ENCODE measurements at places on chromosomes 13 and 19. TPM values are rescaled to one million over a fixed set of nuclear protein-coding genes. Genes with fewer than 3 reads are reported as not detected.

- H3K27me3 ChIP-seq = no peaks in the 10 kb centered on the region
- peak overlapping the region; percentile 14 for H3K4me3 ChIP-seq
- H3K4me1 ChIP-seq = peaks cover 10% of the 10 kb centered on the region
- H3K36me3 ChIP-seq = no peaks in the 10 kb centered on the region
These were observed 4.3 kb upstream of the RAP2A start for GRCh38 chr13:97429681-97430081.

- H3K4me1 ChIP-seq = no peaks in the 10 kb centered on the region
- H3K27me3 ChIP-seq = no peaks in the 10 kb centered on the region
- H3K27ac ChIP-seq = no peak overlapping the region
- no peaks in the 10 kb centered on the region for H3K36me3 ChIP-seq
- no peak overlapping the region for H3K4me3 ChIP-seq
These were observed 12.5 kb downstream of the GJB6 start for GRCh38 chr13:20219577-20219976.

DNA sequence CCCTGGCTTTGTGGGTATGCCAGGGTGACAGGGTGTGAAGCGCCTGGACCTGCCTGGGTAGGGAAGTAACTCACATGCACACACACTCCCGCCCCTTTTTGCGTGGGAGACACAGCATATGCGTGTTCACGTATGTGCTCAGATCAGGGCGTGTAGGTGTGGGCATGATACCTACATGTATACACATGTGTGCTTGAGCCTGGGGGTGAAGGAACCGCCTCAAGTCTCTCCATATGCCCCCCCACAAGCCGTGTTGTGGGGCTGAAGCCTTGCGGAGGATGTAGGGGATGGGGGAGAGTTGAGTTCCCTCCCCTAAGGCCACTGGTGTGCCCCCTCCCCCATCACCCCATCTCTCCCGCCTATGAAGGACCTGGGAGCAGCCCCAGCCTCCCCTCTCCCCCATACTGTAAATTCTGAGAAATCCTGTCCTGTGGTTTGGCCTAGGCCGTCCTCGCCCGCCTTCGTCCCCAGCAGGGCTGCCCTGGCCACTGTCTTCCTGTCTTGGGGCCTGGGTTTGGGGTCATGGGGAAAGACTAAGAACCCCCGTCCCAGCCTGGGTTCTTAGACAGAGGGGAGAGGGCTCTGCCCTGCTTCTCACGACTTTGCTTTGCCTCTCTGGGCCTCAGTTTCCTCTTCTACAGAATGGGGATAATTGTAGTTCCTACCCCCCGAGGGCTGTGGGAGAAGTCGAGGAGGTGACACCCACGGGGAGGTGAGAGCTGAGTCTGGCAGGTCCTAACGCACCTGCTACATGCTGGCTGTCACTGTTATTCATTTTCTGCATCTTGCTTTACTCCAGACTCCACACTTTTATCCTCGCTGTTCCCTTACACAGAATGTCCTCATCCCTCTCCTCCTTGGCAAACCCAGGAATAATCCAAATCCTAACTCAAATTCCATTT, 14.3 kb downstream of the ACTL9 start:
- no peaks in the 10 kb centered on the region for H3K4me1 ChIP-seq
- no peak for DNase-seq
- no peak overlapping the region for H3K27ac ChIP-seq
- H3K4me3 ChIP-seq = no peak overlapping the region
- H3K27me3 ChIP-seq = no peaks in the 10 kb centered on the region
- no peaks in the 10 kb centered on the region for H3K36me3 ChIP-seq

GRCh38 chr19:56699552-56699951, 28.0 kb upstream of the ZNF835 start:
- H3K27ac ChIP-seq = no peak overlapping the region
- no peaks in the 10 kb centered on the region for H3K27me3 ChIP-seq
- no peak for DNase-seq
- H3K4me1 ChIP-seq = no peaks in the 10 kb centered on the region
- no peak overlapping the region for H3K4me3 ChIP-seq

EXOC3L2 gene
- 6.1 TPM for total RNA-seq

Data from vagina (tissue), 2 donors.